Progenitor cell of endocrine pancreas (in vitro differentiated cells): ENCODE measurements at places on chromosomes 16 and 17.
A peak's percentile ranks its signal among the peaks of the same experiment; 100 is the strongest.

DNA sequence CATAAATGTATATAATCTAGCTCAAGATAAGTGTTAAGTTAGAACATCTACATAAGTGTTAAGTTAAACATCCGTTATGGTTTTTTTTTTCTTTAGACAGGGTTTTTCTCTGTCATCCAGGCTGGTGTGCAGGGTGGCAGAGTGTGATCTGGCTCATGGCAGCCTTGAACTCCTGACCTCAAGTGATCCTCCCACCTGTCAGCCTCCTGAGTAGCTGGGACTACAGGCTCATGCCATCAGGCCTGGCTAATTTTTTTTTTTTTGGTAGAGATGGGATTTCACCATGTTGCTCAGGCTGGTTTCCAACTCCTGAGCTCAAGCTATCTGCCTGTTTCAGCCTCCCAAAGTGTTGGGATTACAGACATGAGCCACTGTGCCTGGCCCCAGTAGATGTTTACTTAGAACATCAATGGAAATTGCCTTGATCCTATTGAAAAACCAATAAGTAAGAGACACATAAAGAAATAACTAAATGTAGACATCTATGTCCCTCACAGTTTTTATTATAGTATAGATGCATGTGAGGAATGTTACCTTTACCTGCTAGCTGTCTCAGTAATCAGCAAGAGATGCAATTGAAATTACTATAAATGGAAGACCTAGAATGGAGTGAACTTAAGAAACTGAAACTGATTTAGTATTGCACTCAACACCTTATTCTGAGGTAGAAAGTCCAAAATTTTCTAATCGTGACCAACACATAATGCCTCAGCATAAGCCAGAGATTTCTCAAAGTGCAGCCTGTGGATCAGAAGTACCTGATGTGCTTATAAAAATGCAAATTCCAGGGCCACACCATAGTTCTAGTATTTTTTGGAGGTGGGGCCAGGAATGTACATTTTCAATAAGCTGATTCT is 5.5 kb upstream of the FAM20A start:
- no peak for DNase-seq

GRCh38 chr17:7307686-7308624 is 527 bp downstream of the EIF5A start:
- DNase-seq, result peak; percentile 35

- DNase-seq, result no peak
Measured at GRCh38 chr17:42188749-42189650, 3.7 kb upstream of the HCRT start.

DNA sequence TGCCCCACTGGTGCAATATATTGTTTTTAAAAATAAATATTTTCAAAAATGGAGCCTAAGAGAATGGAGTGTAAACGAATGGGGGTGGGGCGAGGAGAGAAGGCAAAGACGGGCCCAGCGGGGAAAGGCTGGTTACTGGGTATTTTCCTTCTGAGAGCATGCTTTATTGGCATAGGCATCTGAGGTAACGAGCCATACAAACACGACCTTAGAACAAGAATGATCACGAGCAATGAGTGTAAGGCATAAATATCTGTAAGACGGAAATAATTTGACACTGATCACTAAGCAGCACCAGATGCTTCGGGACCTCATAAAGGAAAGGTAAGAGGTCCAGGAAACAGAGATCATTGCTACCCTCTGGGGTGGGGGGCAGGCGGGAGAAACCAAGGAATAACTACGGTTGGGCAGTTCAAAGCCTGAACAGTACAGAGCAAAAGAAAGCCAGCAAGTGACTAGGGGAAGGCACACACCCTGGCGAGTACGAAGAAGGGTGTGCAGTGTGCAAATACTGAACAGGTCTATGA is 959 bp downstream of the SSH2 start:
- DNase-seq, result no peak

- DNase-seq, result no peak
Measured at GRCh38 chr17:30600830-30601494, 123.8 kb downstream of the GOSR1 start.

- no peak for DNase-seq
Measured at GRCh38 chr17:56899403-56899802, 14.4 kb downstream of the TRIM25 start.

DNA sequence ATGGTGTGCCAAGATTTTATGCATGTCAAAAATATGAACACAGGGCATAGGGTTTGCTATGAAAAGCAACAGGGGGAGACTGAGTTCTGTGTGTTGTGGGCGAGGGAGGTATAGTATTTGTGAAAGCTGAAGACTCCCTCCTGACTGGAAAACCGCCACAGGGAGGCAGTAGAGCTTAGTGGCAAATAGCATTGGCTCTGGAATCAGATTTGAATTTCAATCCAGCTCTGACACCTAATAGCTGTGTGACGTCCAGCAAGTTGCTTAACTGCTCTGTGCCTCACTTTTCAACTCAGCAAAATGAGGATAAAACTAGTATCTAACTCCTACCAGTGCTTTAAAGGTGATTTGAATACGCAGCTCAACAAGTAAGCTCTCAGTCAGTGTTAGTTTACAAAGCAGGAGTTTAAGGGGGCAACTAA is 22.0 kb downstream of the KPNA2 start:
- no peak for DNase-seq

- DNase-seq, result no peak
Measured at GRCh38 chr16:89456419-89456959, 33.9 kb downstream of the ANKRD11 start.

DNA sequence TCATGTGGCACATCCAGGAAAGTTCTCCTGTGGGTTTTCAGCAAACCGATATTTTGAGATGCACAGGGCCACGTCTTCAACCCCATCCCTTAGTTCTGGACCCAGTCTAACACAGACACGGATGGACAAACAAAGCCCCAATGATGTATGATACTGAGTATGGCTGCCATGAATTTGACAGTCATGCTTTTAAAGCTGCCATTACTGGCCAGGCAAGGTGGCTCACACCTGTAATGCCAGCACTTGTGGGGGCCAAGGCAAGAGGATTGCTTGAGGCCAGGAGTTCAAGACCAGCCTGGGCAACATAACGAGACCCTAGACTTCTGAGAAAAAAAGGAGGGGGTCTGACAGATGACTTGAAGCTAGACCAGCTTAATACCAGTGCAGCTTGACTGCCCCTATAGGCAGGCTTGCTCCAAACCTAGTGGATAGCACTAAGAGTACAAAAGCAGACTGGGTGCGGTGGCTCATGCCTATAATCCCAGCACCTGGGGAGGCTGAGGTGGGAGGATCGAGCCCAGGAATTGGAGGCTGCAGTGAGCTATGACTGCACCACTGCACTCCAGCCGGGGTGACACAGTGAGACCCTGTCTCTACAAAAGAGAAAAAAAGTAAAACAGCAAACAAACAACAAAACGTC is 10.8 kb upstream of the ZNF629 start:
- DNase-seq, result no peak

- no peak for DNase-seq
Measured at GRCh38 chr16:20846030-20846429, 39.7 kb downstream of the REXO5 start.

- no peak for DNase-seq
Measured at GRCh38 chr17:10266296-10266876, 68.0 kb upstream of the GAS7 start.

- DNase-seq, result no peak
Measured at GRCh38 chr17:61416211-61416539, 16.5 kb downstream of the TBX2 start.

DNA sequence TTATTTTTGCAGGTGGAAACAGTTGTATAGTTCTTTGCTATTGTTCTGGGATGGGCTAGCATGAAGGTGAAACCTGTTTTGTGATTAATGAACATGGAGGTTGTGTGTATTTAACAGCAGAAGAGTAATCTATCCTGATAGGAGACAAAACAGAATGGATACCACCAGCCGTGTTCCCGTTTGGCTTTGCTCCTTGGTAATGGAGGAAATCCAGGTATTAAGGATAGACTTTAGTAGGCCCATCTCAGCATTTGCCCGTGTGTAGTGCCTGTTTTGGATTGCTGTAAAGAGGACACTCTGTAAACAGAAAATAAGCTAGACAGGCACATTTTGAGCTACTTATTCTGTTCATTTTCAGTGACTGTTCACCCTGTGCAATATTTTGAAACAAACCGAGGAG is 215.1 kb downstream of the RBFOX1 start:
- DNase-seq, result no peak

DNA sequence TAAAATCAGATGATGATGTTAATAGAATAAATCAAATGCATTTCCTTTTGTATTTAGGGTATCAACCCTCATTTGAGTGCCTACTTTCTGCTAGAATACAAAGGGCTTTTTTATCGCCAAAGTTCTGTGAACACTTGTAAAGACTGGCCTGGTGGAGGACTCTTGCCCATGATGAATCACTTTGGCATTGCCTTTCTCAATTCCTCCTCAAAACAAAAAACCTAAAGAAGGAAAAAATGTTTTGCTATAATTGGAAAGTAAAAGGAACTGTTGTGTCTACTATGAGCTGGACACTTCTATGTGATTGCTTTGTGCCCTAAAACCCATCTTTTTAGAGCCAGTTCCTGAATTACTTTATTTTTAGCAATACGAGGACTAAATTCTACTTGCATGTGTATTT is 13.0 kb upstream of the DHRS11 start:
- DNase-seq, result no peak

DNA sequence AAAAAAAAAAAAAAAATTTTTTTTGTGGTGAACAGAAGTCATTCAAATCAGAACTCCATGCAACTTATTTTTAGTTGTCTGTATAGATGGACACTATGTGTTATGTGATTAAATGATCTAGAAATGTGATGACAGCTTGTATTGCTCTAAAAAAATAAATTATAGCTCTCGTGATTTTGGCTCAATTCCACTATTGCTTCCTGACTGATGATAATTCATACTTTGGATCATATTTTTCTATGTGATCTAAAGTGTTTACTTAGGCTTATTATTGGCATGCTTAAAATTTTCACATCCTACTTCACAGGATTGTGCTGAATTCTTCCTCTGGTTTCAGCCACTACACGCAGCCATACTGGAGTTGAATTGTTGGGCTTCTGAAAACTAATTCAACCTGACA is 76.8 kb downstream of the RPGRIP1L start:
- DNase-seq, result no peak

GRCh38 chr17:48577946-48578615 is at the start of gene HOXB4:
TSS of gene HOXB4 (minus strand) at chr17:48578350. CDS start at chr17:48578319, 31 bp downstream.
- no peak for DNase-seq

DNA sequence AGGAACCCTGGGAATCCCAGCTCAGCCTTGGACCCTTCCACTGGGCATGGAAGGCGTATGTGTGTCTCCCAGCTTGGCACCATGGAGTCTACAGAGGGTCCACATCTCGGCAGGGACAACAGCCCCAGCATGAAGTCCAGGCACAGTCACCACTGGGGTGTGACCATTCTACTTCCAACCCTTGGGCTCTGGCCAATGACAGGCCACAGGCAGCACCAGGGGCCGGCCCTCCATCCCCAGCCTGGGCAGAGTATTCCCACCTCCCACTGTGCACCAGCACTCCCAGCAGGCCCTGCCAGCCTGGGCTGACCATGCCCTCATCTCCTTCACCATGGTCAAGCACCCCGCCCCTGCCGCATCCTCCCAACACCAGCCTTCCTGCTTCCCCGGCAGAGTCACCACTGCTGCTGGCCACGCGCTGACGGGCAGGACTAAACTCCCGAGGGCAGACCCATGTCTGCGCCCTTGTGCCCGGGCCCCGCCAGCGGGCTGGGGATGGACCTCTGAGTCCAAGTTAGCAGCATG is 9.5 kb upstream of the PPP1R27 start:
- no peak for DNase-seq

GRCh38 chr17:10547351-10547750 is 2.1 kb downstream of the MYH2 start:
- DNase-seq, result no peak

GRCh38 chr16:47927330-47927729 is 228.5 kb downstream of the ABCC12 start:
- DNase-seq, result no peak

DNA sequence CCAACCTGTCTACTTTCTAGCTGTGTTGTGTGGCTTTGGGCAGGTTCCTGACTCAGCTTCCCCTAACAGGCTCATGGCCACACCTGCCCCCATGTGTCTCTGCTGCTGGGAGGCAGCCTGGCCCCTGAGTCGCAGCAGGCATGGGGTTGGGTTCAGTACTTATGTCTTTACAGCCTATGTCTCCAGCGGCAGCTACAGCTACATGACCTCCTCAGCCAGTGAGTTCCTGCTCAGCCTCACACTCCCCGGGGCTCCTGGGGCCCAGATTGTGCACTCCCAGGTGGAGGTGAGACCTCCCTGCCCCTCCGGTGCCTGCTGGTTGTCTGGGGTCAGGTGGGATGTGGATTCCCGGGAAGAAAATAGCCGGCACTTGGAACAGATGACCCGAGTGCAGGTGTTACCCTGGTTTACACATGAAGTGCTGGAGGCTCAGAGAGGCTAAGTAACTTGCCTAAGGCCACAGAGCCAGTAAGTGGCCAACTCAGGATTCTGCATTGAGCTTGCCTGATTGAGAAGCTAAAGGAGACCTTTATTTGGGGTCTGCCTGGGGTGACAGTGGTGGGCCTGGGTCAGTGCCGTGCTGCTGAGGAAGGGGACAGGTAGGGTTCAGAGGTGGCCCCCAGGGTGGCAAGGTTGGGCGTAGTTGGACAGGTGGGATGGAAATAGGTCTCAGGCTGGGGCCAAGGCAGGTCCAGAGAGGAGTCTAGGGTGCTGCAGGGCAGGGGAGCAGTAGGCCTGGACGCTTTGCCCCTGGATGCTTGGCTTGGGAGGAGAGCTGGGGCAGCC is 15.9 kb downstream of the FCSK start:
- DNase-seq, result no peak

- DNase-seq, result no peak
Measured at GRCh38 chr17:4229627-4230541, 33.9 kb downstream of the ANKFY1 start.

GRCh38 chr17:10635290-10635689 is 21.8 kb downstream of the MYH3 start:
- DNase-seq, result no peak
